Activated naive CD8-positive, alpha-beta T cell treated with anti-CD3 and anti-CD28 coated beads for 36 hours (primary cell): ENCODE measurements at places on chromosomes 7 and 10. TPM values are rescaled to one million over a fixed set of nuclear protein-coding genes. Genes with fewer than 3 reads are reported as not detected.

Gene BAG3
- total RNA-seq = 17.5 TPM

Gene AMZ1
- total RNA-seq = not detected

GRCh38 chr7:141486959-141487358 is 64.3 kb upstream of the AGK start:
- no peak for DNase-seq

DNA sequence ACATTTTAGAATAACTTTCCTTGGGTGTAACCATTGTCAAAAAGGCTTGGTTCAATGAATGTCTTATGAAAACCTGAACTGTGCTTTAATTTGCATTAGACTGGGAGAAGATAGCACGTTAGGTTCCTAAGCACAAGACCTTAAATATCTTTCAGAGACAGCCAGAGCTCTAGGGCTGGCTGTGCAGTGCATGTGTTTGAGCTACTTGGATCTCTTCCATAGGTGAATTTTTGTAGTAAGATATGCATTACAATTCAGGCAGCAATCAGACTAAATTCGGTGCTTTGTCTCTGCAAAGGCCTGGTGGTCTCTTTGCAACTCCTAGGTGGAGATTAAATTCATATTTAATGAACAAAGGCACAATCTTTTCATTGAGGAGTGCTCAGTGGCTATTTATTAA is 192.0 kb downstream of the ZNF438 start:
- DNase-seq = no peak

GRCh38 chr10:62460393-62460792 is 86.2 kb downstream of the ZNF365 start:
- DNase-seq = no peak

DNA sequence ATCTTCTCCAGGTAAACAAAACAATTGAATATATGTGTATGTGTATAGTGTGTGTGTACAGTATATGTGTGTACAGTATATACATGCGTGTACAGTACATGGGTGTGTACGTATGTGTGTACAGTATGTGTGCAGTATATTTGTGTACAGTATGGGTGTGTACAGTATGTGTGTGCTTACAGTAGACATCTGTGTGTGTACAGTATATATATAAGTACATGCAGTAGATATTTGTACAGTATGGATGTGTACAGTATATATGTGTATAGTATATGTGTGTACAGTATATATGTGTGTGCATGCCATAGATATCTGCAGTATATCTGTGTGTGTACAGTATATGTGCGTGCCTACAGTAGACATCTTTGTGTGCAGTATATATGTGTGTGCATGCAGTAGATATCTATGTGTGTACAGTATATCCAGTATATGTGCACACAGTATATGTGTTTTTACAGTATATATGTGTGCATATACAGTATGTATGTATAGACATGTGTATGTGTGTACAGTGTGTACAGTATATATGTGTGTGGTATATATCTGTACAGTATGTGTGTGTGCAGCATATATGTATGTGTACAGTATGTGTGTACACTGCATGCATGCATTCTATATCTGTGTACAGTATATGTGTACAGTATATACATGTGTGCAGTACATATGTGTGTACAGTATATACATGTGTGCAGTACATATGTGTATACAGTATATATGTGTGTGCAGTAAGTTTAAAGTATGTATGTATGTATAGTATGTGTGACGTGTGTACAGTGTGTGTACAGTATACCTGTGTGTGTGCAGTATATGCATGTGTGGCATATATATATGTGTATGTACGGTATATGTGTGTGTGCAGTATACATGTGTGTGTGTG is 37.3 kb upstream of the SLC39A12 start:
- no peak for DNase-seq
